T1000 (cell line): ENCODE measurements at places on chromosomes 3 and 15.

DNA sequence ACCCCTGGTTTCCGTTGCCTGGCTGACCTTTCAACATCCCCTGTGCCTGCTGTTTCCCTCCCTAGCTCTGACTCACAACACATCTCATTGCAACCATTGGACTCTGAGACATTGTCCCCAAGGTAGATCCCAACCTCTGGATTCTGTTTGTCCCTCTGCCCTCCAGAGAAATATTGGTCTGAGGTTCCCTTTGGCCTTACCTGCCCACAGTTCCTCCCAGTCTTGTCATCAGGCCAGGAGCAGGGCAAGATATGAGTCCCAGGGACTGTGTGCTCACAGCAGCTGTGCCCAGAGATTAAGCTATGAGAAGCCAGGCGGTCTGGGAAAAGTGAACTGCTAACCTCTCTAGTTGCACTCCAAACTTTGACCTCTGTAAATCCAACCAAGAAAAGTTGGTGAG lies 168.2 kb upstream of the NR2F2 start:
- DNase-seq = no peak

DNA sequence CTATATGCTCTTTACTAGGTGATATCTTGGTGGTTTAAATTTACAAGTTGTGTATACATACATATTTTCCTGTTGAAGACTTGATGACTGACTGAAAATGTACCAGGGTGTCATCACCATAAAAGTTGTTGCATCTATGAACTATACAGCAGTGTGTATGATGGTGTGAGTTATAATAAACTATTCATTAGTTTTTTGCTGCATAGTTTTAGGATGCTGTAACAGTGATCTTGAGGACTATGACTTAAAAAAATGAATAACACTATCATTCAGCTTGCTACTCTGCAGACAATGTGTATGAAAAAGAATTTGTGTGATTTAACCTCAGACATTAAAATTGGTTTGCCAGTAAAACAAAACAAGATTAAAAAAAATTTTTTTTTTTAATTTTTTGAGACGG lies 49.0 kb downstream of the UBE2E2 start:
- DNase-seq = no peak

- peak; percentile 20 for DNase-seq
Measured at GRCh38 chr15:80160570-80161156, 7.9 kb downstream of the FAH start.

GRCh38 chr3:83076041-83076440 lies 1314.6 kb upstream of the GBE1 start:
- no peak for DNase-seq

DNA sequence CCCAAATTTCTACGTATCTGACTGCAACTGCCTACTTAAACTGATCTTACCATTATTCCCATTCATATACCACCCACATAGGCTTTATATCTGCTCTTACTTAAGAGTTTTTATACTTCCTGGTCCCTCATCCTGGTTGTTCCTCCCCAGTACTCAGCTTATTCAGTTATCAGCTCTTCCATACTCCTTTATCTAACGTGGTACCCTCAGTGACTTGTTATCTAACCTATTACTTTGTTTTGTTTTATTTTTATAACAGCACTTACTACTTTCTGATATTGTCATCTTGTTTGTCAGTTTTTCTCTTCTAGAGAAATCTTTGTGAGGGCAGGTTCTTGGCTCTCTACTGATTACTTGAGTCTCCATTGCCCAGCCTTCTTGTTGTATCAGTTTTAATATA lies 100.6 kb downstream of the ZNF609 start:
- DNase-seq = no peak

DNA sequence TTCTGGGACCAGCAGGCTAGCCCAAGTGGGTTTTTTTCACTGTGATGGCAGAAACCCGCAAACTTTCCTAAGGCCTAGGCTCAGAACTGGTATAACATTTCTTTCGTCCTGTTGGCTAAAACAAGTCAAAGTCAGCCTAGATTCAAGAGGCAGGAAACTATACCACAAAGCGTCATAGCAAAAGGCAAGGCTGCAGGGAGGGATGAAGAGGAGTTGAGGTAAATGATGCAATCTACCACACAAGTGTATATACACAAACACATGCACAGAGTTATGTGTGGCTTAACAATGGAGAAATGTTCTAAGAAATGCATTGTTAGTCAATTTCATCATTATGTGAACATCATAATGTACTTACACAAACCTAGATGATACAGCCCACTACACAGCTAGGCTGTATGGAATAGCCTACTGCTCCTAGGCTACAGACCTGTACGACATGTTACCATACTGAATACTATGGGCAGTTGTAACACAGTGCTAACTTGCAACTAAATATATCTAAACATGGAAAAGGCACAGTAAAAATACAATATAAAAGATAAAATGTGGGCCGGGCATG lies 225.6 kb downstream of the TBL1XR1 start:
- no peak for DNase-seq

GRCh38 chr15:58704155-58704865 lies 45.2 kb downstream of the ADAM10 start:
- no peak for DNase-seq

DNA sequence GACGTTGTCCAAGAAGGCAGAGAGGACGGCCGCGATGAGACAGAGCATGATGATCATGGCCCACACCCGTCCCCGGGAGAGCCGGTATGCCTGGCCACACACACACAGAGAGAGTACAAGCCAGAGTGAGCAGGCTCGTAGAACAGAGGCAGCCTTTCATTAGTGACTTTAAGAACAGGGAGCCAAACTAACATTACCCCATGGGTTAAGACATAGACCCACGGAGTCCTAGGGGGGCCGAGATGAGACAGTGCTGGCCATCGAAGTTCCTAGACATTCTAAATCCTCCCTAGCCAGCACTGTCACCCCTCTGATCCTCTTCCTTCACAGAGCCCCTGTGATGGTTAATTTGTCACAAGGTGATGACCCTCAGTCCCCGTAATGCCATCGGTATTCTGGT lies 114.0 kb downstream of the OCA2 start:
- DNase-seq = no peak

DNA sequence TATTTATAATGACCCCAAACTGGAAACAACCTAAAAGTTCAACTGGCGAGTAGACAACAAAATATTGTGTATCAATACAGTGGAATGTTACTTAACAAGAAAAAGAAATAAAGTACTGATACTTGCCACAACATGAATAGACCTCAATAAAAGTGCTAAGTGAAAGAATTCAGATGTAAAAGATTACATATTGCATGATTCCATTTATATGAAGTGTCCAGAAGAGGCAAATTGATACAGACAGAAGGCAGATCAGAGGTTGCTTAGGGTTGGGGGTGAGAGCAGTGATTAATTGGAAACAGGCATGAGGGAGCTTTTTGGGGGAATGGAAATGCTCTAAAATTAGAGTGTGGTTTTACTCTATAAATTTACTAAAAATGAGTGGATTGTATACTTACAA lies 183.3 kb downstream of the SATB1 start:
- no peak for DNase-seq

GRCh38 chr3:189862385-189862998 lies 231.3 kb downstream of the TP63 start:
- no peak for DNase-seq

- DNase-seq = no peak
Measured at GRCh38 chr15:76953913-76954312, 22.4 kb downstream of the RCN2 start.

- DNase-seq = no peak
Measured at GRCh38 chr3:117788506-117788905, 1078.9 kb downstream of the TUSC7 start.

GRCh38 chr15:81084716-81085115 lies 49.4 kb upstream of the CFAP161 start:
- no peak for DNase-seq

- peak; percentile 20 for DNase-seq
Measured at GRCh38 chr15:83559310-83559966, 94.5 kb upstream of the ADAMTSL3 start.

GRCh38 chr3:187146389-187146788 lies 7.1 kb upstream of the RPL39L start:
- no peak for DNase-seq

GRCh38 chr3:160373655-160374054 lies 25.4 kb downstream of the IFT80 start:
- no peak for DNase-seq

DNA sequence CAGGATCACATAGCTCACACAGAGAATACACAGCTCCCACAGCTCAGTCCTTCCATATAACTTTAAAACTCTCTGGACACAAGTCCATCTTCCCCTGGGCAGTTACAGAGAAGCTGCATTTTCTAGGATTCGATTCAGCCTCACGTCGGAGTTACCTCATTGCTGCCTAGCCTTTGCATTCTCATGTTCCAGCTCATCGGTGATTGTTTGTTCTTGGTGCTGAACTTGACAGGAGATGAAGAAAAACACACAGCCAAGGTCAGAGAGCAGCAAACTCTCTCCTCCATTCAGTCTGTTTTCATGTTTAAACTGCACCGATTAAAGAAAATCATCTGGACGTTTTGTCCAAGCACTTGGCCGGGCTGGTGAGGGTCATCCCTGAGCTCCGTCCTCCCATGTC lies 375.5 kb upstream of the CFAP20DC start:
- peak; percentile 19 for DNase-seq

- DNase-seq = no peak
Measured at GRCh38 chr15:74978503-74978902, 16.9 kb upstream of the SCAMP5 start.

GRCh38 chr3:90129730-90130129 lies 1022.3 kb downstream of the EPHA3 start:
- no peak for DNase-seq

DNA sequence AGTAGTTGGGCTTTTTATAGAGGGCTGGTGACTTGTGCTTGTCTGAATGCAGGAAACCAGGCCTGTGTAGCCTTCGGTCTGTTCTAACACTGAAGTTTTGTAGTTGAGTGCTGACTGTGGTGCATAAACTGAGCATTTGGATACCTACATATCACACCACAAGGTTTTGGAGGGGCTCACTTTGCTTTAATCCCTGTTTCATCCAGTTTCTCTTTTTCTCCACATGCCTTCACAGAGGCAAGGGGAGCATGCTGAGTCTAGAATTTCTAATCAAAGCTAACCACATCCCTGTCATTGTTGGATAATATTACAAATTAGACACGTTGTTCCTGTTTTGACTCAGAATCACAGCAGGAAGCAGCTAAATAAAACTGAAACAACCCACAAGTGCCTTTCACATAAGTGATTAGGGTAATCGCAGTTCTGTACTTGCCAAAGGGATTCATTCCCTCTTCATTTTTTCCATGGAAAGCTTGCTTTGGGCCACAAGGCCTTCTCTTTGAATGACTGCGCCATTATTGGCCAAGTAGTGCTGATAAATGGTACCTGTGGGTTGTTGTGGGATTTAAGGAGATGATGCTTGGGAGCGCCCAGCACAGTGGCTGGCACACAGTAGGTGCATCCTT lies 48.9 kb downstream of the TGFBR2 start:
- no peak for DNase-seq

DNA sequence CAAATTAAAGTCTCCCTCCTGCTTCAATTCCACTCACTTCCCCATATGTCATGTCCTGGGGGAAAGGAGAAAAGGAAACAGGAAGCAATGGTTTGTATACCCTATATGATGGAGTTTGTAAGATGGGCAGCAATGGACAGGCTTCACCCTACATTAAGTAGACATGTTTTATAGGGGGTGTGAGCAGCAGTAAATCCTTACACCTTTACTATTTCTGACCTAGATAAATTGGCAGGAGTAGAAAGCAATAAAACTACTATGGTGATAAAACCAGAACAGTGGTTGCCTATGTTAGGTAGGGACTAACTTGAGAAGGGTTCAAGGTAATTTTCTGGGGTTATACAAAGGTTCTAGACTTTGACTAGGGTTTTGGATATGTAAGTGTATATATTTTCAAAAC lies 301.7 kb downstream of the GBE1 start:
- no peak for DNase-seq

DNA sequence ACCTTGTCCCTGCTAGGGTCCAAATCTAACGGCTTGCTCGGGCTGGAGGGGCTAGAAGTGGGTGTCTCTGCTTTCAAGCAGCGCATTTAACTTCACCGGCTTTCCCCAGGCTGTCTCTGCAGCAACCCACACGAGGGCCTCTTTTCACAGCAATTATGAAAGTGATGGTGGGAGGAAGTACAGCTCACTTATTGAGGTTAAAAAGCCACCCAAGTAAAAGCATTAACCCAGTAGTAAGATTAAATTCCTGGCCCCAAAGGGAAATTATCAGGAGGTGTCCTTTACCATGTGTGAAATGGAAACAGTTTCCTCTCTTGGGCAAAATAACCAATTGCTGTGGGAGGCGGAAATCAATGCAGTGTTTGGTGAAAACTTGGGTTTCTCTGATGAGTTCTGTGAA lies 41.1 kb downstream of the NGRN start:
- no peak for DNase-seq

- no peak for DNase-seq
Measured at GRCh38 chr15:72086010-72086697, 31.8 kb downstream of the MYO9A start.

- no peak for DNase-seq
Measured at GRCh38 chr3:169965562-169966427, 812 bp upstream of the SEC62 start.

GRCh38 chr3:9951962-9952805 lies at the start of gene PRRT3:
PRRT3 (minus strand) TSS chr3:9952408; CDS start chr3:9950115, 2,293 bp downstream.
- peak; percentile 19 for DNase-seq

- DNase-seq = no peak
Measured at GRCh38 chr15:79816571-79816970, 80.2 kb downstream of the MTHFS start.

GRCh38 chr15:93291380-93291779 lies 202.4 kb upstream of the RGMA start:
- no peak for DNase-seq

DNA sequence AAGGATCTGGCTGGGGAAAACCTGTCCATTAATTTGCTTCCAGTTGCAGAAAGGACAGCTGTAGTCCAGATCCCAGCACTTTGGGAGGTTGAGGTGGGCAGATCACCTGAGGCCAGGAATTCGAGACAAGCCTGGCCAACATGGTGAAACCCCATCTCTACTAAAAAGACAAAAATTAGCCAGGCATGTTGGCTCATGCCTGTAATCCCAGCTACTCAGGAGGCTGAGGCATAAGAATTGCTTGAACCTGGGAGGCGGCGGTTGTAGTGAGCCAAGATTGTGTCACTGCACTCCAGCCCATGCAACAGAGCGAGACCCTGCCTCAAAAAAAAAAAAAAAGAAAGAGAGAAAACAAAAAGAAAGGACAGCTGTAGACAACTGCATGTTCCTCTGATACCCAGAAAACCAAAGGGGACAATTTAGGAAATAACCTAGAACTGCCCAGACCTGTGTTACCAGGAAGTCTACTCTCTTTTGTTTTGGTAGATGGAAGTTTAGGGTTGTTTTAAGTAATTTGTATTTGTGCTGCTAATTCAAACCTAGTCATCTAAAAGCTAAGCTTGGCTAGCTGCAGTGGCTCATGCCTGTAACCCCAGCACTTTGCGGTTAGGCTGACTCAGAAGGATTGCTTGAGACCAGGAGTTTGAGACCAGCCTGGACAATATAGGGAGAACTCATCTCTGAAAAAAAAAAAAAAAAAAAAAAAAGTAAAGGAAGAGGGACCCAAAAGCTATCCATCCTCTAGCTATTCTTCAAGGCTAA lies 22.7 kb downstream of the EXD1 start:
- DNase-seq = no peak

- DNase-seq = no peak
Measured at GRCh38 chr3:122077293-122078234, 22.4 kb downstream of the CD86 start.

GRCh38 chr3:9402410-9403228 lies 5.2 kb downstream of the SETD5 start:
- DNase-seq = no peak
